ENCODE measurements at places on chromosomes 7 and 10. TPM values are rescaled to one million over a fixed set of nuclear protein-coding genes. Genes with fewer than 3 reads are reported as not detected.

DNA sequence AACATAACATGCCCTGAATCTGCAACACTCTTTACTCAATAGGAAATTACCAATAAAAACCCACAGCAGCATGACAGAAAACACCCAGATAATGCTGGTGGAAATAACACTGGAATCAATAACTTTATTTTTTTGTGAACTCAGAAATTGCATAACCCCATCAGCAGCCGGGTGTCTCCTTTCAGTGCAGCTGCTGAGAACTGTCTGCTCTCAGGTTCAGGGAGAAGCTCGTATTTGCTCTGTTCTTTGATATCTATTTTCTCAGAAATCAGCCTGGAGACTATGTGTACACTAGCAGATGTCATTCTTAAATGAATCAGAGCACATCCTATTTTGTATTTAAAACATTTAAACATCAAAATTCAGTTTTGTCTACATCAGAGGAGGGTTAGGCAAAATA is 506.0 kb downstream of the POM121L12 start:
- no peak for DNase-seq

DNA sequence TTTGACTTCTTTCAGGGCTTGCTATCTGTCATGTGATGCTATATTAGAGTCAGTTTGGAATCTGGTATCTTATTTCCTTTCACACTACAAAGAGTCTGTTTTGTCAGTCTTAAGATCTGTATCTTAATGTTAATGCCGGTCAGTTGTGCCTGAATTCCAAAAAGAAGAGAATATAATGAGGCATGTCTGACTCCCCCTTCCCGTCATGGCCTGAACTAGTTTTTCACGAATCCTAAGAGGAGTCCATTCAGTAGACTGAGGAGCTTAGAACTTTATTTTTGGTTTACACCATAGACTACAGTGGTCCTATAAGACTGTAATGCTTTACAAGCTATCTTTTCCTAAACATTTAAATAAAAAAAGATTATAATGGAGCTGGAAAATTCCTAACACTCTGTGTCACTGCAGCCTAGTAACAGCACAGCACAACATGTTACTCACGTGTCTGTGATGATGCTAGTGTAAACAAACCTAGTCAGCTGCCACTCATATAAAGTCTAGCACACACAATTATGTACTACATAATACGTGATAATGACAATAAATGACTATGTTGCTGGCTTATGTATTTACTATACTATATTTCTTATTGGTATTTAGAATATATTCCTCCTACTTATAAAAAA is 50.6 kb downstream of the VPS41 start:
- no peak for DNase-seq

GRCh38 chr10:24396396-24396795 is 187.5 kb downstream of the KIAA1217 start:
- DNase-seq, result no peak

DNA sequence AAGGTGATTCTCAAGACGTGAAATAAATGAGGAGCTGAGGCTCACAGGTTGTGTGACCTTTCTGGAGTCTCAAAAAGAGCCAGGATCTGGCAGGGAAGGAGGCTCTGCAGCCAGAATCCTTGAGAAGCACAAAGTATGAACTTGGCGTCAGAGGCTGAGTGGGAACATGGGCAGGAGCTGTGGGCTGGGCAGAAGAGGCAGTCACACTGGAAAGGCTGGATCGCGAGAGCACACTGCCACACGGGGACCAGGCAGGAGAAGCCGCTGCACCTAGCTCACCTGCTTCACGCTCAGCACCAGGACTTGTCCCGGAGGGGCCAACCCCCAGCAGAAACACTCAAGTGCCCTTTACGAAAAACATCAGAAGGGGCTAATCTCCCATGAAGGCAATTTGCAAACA is 535.0 kb downstream of the TNS3 start:
- no peak for DNase-seq

DNA sequence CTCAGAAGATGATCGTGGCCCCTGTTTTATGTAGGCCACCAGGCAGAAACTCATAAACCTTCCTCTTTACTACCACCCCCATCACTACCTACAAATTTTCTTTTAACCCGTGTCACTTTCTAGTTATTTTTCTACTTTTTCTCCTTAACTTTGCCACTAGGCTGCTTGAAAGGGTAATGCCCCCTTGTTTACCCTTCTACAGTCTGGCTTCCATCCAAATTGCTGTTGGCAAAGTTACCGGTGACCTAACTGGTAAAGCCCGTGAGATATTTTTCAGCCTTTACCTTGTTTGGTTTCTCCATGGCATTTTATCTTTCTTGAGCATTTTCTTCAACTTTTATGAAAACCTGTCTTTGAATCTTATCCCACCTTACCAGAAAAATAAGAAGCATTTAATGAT is 153.0 kb downstream of the WNT2 start:
- no peak for DNase-seq

Gene GNG11
- 24.1 TPM for total RNA-seq

Gene PAPOLB
- 0.19 TPM for total RNA-seq

Gene STEAP1
- total RNA-seq, result 37.9 TPM

Data from posterior vena cava (tissue), 2 donors.